ENCODE measurements at places on chromosomes 1 and 21.

- no peak for DNase-seq
Observed at GRCh38 chr21:42254651-42255601, 36.0 kb downstream of the ABCG1 start.

DNA sequence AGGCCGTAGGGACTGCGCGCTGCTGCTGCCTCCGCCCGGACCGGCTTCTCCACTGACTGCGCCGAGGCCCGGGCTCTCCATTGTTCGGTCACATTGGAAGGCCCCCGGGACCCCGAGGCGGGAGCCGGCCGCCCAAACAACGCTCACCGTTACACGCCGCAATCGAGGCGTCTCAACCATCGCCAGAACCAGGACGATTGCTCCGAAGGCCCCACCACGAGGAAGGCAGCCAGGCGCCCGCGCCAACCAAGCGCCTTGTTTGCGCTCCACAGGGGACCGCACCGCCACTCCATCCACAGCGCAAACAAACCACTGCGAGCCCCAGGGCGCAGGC is 595 bp downstream of the GLUL start:
- DNase-seq = no peak

DNA sequence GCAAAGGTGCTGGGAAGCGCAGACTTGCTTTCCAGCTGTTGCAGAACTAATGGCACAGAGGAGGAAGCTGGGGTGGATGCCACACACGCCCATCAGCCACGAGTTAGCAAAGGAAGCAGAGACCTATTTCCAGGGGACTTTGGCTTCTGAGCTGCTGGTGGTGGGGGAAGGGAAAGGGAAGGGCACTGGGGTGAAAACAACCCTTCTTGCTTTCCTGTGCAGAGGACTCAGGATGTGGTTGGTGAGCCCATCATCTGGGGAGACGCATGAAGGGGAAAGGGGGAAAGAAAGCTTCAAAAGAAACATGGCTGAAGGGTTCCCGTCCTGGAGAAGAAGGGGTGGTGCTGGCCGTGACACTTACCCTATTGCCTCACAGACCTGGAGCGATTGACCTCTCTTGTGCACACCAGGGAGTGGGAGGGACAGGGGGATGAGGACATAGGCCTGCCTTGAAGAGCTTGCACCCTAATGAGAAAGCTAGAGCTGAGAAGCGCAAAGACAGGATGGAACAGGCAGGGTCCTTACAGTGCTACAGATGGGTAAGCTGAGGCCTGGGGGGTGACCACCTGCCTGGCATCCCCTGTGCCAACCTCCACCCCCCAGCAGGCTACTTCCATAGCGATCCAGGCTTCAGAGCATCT is 140.8 kb upstream of the RAB4A start:
- no peak for DNase-seq

DNA sequence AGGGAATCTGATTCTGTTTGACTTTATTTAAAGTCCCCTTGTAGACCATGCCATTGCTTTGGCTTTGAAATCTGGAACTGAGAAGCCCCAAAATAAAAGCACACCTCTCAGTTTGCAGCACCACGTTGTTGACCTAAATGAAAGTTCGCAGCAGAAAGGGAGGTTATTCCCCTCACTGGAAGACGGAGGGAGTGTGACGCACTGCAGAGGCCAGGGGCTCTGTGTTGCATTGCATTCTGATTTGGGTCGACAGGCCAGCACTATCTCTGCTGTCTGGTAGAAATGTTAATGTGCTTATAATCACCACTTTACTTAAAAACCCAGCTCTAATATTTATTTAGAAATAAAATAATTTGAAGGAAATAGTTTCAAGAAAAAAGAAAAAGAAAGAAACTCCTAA is 675.2 kb upstream of the NR5A2 start:
- no peak for DNase-seq

- no peak for DNase-seq
Observed at GRCh38 chr1:11918799-11919519, 7.3 kb downstream of the KIAA2013 start.

DNA sequence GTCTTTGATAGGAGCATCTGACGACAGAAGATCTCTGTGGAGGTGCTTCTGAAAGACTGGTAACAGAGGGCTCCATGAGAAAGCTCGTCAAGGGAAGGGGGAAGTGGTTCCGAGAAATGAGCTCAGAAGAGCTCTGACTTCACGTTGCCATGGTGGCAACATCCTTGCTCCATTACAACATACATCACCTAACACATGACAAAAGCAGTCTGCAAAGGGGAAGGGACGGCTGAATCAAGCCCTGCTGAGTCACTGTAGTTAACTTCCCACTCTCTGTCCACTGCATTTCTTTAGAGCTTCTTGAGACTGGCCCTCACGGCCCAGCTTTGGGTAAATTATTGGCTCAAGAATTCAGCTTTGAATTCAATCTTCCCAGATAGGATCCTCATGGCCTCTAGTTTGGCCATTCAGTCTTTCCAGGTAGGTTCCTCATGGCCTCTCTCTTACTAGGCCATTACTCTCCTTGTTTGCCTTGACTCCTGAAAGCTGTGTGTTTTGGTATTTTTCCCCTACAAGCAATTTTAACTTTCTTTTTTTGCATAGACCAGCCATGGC is 88.0 kb upstream of the ZNF648 start:
- no peak for DNase-seq

DNA sequence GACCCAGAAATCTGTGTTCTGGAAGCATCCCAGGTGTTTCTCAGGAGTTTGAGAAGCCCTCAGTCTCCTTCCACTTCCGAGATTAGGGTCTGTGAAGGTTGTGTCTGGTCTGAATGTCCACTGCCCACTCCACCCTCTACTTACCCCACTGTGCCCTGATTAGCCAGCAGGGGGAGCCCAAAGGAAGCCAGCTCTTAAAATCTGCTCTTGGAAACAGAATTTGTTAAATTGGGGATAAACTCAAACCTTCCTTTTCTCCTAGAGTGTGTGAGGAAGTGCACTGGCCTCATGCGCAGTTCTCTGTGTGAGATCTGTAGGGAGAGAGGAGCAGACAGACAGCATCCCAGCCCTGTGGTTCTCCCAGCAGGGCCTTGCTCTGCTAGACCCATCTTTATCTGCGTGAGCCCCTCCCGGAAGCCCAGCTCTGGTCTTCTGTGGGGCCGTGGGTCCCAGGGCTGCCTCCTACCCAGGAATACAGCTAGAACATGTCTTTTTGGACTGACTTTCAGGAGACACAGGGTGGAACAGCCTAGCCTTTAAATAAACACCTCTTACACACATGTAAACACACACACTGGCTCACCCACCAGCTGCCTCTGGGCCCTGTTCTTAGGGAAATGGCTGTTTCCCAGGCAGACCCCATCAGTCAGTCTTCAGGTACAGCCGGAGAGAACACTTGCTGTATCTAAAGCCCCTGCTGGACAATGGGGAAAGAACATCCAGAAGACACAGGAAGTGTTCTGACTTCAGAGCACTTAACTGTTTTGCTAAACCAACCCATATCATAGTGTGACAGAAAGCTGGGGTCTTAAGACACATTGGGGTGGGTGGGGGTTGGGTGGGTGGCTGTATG is 52.2 kb downstream of the SMYD2 start:
- DNase-seq = peak; percentile 41

GRCh38 chr1:168081373-168082007 is 55.2 kb downstream of the GPR161 start:
- DNase-seq = no peak

DNA sequence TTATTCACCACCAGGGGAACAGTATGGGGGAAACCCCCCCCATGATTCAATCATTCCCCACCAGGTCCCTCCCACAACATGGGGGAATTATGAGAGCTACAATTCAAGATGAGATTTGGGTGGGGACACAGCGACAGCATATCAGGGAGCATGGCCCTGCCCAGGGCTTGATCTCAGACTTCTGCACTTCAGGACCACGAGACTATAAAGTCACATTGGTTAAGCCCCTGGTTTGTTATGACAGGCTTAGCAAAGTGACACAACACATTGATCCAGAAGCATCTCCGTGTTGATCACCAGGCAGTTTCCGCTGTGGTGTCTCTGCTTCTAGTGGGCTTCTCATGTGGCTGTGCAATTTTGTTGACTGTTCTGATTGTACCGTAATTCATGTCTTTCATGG is 312.7 kb upstream of the C1orf174 start:
- DNase-seq = no peak

DNA sequence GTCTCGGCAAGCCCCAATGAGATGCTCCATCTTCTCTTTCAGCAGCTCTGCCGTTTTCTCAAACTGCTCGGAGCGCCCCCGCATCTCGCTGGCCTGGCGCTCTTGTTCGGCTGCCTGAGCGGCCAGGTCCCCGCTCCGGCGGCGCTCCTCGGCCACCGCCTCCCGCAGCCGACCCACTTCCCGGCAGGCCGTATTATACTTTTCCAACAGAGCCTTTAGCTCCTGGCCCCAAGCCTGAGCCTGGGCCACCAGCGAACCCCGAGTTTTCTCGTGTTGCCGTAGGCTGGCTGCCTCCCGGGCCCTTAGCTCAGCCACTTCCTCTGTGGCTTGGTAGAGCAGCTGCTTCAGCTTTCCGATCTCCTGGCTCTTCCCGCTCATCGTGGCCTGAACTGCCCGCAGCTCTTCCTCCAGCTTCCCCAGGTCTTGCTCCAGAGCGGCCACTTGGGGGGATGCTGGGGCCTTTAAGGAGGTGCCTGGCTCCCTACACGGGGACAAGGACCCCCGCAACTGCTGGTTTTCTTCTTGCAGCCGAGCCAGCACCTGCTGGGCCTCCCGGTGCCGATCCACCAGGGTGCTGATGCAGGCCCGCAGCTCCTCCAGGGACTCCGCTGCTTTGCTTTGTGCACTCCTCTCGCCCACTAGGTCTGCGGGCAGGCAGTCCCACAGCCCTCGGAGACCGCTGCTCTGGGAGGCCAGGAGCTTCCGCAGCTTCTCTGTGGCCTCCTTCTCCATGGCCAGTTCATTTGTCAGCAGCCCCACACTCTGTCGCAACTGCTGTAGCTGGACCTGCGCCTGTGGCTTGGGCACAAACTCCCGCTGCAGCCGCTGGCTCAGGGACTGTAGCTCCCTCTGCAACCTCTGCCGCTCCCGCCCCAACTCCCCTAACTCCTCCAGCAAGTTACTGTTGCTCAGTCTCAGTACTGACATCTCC is 13.4 kb upstream of the PIAS3 start:
- peak; percentile 37 for DNase-seq

DNA sequence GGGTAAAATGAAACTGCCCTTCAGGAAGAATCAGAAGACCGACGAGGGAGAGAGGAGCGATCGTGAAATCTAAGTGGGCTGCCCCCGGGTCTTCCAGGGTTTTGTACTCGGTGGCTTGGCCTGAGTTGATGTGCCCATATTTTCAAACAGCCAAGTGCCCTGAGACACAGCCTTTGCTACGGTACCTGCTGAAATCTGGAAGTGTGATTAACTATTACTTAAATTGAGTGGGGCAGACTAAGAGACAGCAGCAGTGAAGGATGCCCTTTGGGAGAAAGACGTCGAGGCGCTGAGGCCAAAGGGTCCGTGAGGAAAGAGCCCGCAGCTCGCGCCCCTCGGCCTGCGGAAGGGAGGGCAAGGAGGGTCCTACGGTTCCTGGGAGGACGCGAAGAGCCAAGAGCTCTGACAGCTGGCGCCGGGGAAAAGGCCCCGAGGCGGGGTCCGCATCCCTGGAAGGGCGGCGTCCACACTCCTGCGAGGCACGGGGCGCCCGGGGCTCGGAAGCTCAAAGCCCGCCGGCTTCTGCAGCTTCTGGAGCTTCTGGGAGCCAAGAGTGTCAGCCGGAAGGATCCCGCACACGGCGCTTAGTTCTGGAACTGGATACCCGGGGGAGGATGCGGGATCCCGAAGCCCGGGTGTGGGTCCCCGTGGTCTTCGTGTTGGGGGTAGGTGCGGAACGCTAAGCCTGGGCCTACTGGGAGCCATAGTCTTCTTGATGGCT is 15.4 kb upstream of the RNU1-4 start:
- DNase-seq = peak; percentile 4

GRCh38 chr21:45937721-45938452 is 43.7 kb upstream of the COL6A1 start:
- DNase-seq = no peak

DNA sequence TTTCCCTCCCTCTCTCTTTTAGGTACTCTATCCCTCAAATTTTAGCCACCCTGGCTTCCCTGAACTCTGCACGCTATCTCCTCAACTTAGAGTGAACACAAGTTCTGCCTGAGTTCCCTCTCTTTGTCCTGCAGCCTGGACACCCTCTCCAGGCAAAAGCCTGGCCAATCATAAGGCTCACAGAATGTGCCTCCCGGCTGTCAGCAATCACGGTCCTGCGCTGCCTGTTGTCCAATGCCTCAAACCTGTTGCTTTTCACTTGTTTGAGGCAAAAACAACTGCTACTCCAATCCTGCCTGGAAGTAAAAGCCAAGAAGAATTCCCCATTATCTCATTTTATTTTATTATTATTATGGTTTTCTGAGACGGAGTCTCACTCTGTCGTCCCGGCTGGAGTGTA is 66.1 kb downstream of the LGR6 start:
- no peak for DNase-seq

- no peak for DNase-seq
Observed at GRCh38 chr21:25626757-25627156, 12.3 kb upstream of the JAM2 start.

- no peak for DNase-seq
Observed at GRCh38 chr1:228042508-228042907, 35.7 kb downstream of the WNT3A start.

GRCh38 chr1:33725037-33725436 is 138.8 kb upstream of the HMGB4 start:
- no peak for DNase-seq

DNA sequence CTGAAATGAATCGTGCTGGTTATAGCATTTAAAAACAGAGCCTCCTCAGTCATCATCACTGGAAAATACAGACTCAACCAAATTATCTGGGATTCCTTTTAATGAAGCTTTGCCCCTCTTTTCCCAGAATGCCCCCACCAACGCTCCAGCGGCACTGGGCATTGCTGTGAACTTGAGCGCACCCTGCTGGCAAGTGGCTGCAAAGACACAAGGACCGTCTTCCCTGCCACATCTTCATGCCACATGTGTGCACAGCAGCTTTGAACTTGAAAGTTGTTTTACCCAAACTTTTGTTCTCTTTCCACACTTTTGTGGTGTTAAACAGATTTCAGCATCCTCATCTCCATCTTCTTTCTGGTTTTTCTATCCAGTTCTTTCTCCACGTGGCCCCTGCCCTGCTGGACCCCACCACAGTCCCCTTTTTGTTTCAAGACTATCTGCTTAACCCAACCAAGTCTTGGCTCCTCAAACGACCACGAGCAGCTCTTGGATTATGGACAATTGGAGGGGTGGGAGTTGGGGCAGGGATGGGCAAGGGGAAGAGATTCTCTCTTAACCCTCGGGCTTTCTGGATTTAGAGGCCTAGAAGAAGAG is 12.8 kb upstream of the LMX1A start:
- peak; percentile 59 for DNase-seq

- DNase-seq = no peak
Observed at GRCh38 chr1:203214871-203215270, 14.6 kb downstream of the CHIT1 start.

DNA sequence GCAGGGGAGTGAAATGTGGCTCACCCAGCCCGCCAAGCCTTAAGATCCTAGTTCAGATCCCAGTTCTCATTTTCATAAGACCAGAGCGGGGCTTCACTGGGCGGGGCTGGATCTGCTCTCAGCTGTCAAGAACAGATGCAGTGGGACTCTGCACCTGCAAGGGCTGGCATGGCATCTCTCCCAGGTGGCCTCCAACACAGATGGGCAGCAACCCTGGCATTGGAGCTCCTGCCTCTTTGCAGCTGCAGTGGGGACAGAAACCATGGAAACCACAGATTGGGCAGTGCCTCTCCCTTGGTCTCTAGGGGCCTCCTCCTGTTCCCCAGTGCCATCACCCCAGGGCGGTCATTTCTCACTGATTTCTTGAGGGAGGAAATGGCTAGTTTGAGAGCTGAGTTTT is 267.7 kb downstream of the PRDM2 start:
- DNase-seq = no peak

- no peak for DNase-seq
Observed at GRCh38 chr21:44858791-44859190, 14.7 kb downstream of the PTTG1IP start.
